ENCODE measurements at places on chromosomes 11 and 22.

- no peak for DNase-seq
Observed at GRCh38 chr11:643366-643765, 6.3 kb downstream of the DRD4 start.

- no peak for DNase-seq
Observed at GRCh38 chr11:117855912-117856651, 20.4 kb downstream of the FXYD6 start.

DNA sequence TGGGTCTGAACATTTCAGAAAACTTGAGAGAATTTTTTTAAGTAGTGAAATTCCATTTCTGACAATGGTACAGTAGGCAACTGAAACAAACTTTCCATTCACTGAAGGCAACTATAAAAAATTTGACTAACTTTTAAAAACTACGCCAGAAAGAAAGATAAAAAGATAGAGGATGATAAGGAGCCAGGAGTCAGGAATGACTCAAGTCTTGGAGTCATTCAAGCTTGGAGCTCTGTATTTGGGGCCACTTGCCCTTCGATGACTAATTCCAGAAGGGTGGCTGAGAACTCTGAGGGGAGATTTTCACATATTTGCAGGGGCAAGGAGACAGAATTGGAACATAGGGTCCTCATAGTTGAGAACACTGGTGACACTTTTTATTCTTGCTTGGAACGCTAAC, 1083.2 kb upstream of the CNTN5 start:
- no peak for DNase-seq

DNA sequence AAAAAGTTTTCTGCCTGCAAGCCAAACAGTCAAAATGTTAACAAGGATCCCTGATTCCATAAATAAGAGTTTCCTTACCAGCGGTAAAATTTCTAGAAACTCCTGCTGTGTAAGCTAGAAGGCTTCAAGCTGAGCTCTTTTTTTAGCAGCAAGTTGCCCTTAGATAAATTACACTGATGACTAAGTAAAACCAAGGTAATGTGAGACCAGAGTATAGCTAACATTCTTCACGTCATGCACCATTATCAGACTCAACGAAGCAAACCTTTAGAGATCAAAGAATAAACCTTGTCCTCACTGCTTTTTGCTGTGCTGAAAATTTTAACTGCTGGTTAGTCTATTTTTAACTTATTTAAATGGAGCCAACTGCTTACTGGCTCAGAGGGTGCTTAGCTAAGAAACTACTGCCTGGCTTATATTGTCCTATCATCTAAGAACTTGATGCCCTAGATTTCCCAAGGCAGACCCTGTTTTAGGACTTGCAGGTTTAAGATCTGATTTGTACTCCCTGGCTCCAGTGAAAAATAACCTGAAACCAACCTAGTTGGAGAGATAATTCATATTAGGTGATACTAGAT, 900.7 kb downstream of the JRKL start:
- no peak for DNase-seq

- no peak for DNase-seq
Observed at GRCh38 chr22:30423301-30423958, 2.1 kb upstream of the MTFP1 start.

DNA sequence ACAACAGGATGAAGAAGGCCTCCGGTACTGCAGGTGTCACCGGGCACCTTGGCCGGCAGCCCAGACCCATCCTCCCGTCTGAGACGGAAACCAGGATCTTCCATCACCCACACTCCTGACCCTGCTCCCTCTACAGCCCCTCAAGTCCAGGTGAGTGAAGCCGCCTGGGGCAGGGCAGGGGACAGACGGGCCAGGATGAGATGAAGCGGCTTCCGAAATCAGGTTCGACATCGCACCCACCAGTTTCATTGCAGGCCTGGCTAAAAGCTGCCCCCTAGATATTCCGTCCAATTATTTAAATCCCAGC, 639.1 kb downstream of the TBC1D22A start:
- DNase-seq = no peak

DNA sequence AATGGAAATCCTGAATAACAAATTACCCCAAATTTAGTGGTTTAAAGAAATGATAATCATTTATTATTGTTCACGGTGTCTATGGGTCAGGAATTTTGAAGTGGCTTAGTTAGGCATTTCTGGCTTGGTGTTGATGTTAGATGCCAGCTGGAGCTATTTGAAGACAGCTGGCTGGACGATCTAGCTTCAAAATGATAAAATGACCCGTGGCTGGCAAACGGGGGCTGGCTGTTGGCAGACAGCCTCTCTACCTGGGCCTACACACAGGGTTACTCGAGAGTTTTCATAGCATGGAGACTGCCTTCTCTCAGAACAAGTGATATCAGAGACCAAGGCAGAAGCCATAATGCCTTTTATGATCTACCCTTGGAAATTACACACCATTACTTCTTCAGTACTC, 285.2 kb downstream of the METTL15 start:
- DNase-seq = no peak

GRCh38 chr11:113493206-113493605, 18.0 kb upstream of the DRD2 start:
- DNase-seq = no peak

DNA sequence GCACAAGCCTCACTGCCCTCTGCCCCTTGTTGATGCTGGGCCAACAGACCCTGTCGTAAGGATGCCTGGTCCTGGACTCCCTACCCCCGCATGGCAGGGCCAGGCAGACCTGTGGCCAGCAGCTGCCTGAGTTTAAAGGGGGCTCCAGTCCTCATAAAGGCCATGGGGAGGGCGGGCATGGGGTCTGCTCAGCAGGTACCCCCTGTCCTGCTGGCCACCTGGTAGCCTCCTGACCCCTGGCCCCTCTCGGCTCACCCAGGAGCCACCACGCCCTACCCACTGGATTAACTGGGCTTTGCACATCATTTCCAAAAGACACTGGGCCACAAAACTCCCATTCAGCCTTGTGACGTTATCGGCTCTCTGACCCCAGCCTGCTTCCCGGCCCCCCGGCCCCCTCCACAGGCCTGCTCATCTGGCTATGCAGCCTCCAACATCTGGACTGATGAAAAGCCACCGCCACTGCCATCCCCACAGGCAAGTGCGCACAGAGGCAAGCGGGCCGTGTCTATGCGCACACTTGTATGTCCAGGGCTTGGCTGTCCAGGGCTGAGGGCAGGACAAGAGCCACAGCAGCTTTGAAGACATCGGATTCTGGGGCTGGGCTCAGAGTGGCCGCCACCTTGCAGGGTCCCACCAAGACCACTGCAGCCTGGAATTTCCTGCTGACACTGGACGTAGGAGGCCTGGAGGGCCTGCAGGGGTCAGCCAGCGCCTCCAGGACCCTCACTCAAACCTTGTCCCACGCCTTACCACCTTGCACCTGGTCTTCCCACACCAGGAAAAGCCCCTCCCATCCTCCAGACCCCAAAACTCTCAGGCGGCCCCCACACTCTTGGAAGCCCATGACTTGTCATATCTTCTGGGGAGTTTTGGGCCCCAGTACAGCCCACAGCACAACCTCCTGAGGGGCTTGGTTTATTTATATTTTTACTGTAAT, 48.7 kb downstream of the IGF2 start:
- no peak for DNase-seq

DNA sequence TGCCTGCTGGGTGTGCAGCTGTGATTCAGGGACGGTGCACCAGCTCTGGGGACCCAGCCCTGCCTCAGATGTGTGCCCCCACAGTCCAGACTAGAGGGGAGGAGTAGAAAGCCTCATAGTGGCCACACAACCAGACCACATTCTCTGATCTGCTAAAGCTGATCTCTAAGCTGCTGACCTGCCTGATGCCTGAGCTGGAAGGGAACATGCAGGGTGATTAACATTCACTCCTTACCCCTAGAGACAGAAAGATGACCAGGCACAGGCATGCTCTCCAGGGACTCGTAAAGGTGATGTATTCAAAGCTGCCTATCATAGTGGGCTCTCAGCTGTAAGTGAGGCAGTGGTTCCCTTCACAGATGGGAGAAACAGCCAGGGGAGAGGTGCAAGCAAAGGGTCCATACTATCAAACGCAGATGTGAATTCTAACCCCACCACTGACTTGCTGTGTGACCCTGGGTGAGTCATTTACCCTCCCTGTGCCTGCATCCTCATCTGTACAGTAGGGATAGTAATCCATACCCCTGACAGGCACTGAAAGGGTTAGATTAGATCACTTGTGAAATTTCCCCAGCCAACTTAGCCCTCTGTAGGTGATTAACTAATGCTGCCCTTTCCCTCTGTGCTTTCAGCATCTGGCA, 29.0 kb upstream of the LRRC32 start:
- DNase-seq = no peak

DNA sequence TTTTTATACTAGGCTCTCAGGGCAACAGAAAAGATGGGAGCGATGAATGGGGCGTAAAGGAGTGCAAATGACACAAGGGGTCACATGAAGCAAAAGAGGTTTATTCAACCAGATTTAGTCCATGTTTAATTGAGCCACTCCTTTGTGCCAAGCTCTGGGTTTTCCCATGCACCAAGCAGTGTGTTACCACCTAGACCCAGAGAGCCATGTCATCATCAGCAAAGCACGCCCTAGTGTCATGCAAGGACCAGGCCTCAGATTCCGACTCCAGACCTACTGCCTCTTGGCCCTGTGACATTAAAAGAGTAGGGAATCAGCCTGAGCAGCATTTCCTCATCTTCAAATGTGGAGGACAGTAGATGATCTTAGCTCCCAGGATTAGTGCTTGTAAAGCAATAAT, 1.1 kb upstream of the IGLL5 start:
- no peak for DNase-seq

DNA sequence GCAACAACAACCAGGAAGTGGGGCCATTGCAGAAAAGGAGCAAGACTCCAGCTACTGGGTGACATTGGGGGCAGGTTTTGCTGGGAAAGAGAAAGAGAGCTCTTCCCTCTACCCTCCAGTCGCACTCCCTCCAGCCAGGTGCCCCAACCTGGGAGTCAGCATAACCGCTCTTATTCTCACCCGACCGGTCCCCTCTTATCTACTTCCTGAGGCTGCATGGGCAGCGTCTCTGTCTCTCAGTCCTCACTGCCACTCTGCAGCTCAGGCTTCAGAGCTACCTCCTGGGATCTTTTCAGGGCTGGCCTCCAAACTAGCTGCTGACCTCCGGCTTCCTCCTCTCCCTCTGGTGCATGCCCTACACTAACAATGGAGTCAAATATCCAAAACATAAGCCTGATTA, 5.1 kb downstream of the ZNF70 start:
- no peak for DNase-seq
